ENCODE measurements at places on chromosomes 12 and 14.

- DNase-seq: no peak
These were observed 6.0 kb upstream of the LRP6 start for GRCh38 chr12:12272869-12273268.

DNA sequence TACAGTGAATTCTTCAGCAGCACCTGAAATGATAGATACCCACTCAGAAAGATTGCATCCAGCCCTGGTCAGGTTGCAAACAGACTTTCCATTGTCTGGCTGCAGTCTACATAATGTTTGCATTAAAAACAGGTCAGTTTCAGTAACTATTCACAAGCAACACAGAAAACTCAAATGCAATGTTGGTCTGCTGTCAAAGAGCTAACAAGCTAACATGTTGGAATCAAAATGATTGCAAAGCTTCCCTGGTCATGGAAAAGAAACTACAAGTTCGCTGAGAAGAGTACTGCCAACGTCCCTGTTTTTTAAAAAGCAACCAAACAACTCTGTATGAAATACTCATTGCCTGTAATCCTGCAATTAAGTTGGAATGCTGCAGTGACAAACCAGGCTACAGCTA, 374.7 kb downstream of the ADAMTS20 start:
- DNase-seq: no peak

GRCh38 chr14:53306267-53306721, 153.2 kb upstream of the DDHD1 start:
- peak; percentile 58 for DNase-seq

DNA sequence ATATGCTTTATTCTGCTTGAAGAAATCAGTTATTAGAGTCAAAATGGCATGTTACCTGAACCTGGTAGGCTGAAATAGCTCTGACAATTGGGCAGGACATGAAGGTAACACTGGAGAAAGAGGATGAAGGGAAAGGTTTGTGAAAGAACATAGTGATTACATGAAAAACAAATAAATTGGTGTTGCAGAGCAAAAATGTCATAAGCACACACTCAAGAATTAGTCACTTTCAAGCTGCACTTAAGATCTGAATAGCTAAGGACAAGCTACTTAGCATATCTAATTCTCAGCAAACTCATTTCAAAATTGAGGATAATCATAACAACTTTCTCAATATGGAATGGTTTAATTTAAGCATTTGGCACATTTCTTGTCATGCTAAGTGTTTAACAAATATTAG, 1398.0 kb upstream of the FLRT2 start:
- no peak for DNase-seq

- no peak for DNase-seq
These were observed 69.1 kb upstream of the HOXC13 start for GRCh38 chr12:53869500-53869899.

GRCh38 chr14:21093769-21094681, 4.4 kb downstream of the ZNF219 start:
- peak; percentile 46 for DNase-seq

All from NCI-H1417 treated with DMSO at 0.1 percent for 48 hours (cell line).